Brain (organoid and tissue), 16 donors: ENCODE measurements at places on chromosomes 6 and 20.

DNA sequence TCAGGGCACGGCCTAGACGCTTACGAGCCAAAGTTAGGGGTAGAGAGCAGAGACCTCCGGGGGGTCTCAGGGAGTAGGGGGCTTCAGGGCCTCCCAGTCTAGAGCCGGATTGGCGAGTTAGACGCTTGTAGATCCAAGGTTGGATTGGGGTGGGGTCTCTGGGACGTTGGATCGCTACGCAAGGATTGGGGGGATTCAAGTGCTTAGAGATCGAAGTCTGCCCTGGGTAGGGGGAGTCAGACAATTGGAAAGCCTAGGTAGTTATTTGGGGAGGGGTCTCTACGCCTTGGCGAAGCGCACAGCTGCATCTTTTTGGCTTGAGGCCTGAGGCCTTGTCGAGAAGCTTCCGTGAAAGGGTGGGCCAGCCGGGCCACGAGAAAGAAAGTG is 469 bp downstream of the STX16 start:
- DNase-seq = peak; percentile 98

- peak; percentile 33 for DNase-seq
These were observed 12.1 kb downstream of the PRPH2 start for GRCh38 chr6:42710316-42710715.

DNA sequence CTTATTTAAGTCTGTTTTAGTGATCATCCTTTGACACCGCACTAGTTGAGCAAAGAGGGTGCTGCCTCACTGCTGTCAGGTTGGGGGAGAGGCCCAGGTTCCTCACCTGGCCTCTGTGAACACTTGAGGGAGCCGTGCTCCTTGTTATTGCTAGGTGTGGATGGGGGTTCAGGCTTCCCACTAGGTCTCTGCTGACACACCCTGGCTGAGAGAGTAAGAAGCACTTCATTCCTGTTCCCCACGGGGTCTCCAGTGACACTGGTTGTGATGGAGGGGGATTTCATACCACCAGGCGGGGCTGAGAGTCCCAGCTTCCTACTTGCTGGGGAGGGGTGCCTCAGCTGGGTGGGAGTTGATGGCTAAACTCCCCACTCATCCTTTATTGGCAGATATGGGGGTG is 11.1 kb upstream of the NOTCH4 start:
- no peak for DNase-seq

DNA sequence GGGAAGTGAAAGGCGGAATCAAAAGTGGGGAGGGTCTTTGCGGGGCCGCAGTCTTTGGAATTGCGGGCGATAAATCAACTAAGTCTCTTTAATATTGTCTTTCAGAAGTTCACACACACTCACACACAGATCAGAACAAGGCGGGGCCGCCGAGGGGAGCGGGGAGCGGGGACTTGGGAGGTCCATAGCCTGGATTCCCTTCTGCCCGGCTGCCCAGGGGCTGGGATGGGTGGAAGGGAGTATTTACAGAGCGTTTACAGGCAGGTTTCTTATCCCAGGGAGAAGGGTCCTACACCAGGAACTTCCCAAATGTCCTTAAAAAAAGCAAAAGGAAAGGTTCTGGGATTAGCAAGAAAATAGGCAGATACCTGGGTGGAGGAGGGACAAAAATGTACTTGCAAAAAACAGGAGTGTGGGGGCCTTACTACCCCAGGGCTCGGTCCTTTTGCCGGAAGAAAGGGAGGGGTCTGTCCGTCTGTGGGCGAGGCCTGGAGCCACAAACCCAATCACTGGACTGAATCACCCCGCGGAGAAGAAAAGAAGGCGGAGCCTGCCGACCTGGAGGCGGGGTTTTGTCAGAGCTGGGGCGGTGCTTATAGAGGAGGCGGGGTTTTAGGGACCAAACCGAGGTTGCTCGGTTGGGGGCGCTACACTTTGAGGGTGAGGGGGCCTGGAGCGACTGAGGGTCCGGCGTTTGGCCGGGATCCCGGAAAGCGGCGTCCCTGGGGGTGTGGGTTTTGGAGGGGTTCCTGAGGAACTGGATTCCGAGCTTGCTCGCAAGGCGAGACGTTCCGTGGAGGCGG is 3.2 kb downstream of the PRRT1 start:
- peak; percentile 91 for DNase-seq

- DNase-seq = no peak
These were observed 249.1 kb upstream of the TSHZ2 start for GRCh38 chr20:52722926-52723688.

- DNase-seq = no peak
These were observed 96.3 kb downstream of the TRERF1 start for GRCh38 chr6:42355416-42355815.

GRCh38 chr6:129031051-129031599 is 148.2 kb downstream of the LAMA2 start:
- peak; percentile 23 for DNase-seq

DNA sequence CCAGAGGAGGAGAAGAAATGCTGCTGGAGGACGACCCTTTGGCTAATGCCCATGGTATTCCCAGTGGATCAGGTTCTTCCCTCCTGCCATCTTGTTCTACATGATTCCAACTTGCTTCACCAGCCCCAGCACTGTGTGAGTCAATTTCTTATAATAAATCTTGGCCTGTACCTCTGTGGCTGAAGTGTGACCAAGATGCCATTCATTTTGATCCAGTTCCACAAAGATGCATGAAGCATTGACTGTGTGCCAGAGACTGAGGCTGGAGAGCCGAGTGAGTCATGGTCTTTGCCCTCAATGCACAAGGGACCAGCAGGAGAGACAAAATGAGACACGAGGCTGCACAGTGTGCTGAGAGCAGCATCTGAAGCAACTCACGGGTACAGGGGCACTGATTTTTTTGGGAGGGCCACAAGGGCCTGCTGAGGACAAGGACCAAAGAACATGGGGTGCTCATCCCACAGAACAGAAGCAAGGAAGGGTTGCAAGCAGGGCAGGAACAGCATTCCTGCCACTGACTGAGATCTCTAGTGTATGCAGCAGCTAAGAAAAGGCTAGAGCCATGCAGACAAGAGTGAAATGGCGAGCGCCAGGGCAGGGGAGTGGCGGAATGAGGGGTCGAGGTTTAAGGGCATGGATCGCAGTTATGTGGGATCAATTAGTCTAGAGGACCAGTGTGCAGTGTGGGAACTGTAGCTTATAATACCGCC is 207.0 kb downstream of the THBS2 start:
- DNase-seq = no peak

DNA sequence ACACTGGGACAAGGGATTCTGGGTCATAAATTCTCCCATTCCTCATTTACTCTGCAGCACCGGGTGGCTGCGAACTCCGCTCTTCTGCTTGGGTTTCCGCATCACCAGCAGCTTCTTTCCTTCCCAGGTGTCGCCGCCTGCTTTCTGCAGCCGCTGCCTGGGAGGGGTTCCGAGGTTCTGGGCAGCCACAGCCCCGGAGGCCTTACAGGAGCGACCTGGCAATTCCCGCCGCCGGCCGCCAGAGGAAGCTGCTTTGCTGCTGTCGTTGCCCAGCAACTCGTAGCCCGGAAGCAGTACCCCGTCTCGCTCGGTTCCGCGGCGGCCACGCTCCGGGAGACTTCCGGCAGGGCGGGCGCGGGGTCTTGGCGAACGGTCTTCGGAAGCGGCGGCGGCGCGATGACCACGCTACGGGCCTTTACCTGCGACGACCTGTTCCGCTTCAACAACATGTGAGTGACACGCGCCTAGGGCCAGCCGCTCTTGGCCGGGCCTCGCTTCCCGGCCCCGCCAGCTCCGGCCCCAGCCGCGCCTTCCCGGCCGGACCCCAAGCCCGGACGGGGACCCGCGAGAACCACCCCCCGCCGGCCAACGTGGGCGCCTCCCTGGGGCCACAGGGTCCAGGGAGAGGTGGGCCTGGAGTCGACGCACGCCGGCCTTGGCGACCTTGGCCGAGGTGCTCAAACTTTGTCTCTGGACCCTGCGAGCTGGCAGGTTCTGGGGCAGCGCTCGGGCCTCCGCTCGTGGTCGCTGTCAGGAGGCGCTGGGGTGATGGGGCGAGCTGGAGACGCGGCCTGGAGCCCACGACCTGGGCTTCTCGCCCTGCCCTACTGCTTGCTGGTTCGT is at the start of gene NAA20:
TSS of gene NAA20 (plus strand) at position 362 of the 843 bp plus-strand sequence. CDS start at position 397, 35 bp downstream.
- peak; percentile 94 for DNase-seq

DNA sequence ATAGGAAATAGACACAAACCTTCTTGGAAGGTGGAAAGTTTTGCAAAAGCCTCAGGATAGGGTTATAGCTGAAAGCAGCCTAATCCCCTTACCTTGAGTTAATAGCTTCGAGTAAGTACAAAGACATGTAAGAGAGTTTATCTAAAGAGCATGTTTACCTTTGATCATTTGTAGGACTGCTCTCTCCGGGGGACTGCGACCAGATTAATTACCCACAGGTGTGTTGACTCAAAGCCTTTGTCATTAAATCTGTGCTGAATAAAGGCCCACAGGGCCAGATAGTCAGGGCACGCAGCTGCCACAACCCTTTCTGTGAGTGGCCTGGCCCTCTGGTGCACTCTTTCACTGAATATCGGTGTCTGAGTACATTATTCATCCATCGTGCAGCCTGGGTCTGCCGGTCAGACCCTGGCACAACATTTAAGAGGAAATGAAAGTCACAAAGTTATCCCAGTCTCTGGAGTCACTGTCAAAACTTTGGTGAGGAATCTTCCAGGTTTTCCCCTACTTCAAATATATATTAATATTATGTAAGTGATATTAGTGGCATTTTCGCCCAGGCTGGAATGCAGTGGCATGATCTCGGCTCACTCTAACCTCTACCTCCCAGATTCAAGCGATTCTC is 5.4 kb upstream of the MICA start:
- no peak for DNase-seq

- DNase-seq = no peak
These were observed 97.5 kb downstream of the GMDS start for GRCh38 chr6:2147766-2148448.

DNA sequence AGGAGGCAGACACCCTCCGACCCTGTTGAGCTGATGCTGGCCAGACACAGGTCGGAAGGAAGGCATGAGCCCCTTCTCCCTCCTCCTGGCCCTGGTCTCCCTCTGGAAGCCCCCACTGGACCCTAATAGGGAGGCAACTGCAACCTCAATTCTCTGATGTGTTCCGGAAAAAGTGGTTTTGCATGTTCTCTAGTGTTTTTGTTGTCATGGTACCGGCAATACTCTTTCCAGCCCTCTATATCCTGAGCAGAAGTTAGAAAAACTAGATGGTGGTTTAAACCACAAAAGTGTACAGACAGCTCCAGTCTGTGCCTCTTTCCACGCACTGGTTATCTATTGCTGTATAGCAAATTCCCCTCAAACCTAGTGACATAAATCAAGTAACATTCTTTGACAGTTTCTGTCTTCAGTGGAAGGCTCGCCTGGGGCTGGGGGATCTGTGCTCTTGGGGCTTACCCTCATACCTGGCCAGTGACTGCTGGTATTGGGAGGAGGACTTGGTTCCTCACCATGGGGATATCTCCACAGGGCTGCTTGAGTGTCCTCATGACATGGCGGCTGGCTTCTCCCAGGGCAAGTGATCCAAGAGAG is 37.0 kb downstream of the SYTL3 start:
- DNase-seq = no peak

GRCh38 chr20:49161428-49162152 is 26.5 kb downstream of the STAU1 start:
- no peak for DNase-seq

DNA sequence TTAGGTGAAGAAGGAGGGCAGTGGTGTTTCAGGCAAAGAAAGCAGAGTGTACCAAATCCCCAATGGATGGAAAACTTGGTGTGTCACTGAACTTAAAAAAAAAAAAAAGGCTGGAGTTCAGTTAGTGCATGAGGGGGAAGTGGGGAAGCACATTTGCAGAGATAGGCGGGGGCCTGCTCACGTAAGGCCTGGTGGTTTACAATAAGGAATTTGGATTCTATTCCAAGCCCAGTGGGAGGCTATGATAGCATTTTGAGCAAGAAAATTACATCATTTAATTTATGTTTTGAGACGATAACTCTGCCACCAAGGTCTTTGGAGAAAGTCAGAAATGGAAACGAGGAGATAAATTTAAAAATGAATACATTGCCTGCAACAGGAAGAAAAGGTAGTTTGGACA is 225.5 kb downstream of the EYA4 start:
- no peak for DNase-seq

GRCh38 chr6:25428758-25429317 is 149.7 kb downstream of the CARMIL1 start:
- no peak for DNase-seq

- DNase-seq = no peak
These were observed 32.1 kb upstream of the JAG1 start for GRCh38 chr20:10705801-10706459.

- DNase-seq = peak; percentile 34
These were observed 558.2 kb upstream of the JAG1 start for GRCh38 chr20:11231742-11232648.

DNA sequence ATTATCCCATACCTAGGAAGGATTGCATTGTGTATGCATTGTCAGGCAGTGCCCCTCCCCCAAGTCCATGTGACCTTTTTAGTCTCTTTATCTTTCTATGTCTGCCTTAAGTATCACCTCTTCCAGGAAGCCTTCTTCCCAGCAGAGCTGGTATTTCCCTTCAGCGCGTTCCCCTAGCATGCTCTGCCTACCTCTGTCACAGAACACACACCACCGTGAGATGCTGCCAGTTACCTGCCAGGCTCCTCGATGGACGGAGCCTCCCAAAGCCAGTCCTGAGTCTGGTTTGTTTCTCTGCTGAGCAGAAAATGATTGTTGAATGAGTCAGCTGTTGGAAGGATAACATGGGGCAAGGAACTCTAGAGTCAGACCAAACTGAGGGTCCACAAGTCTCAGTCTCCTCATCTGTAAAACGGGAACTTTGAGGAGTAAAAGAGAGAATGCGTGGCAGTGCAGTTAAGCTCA is 11.3 kb upstream of the ZNF335 start:
- DNase-seq = no peak

GRCh38 chr20:59823491-59824259 is 109.8 kb downstream of the SYCP2 start:
- no peak for DNase-seq

GRCh38 chr6:146543940-146544615 is 445 bp downstream of the RAB32 start:
- no peak for DNase-seq
